ENCODE measurements at places on chromosomes 2 and 18.

DNA sequence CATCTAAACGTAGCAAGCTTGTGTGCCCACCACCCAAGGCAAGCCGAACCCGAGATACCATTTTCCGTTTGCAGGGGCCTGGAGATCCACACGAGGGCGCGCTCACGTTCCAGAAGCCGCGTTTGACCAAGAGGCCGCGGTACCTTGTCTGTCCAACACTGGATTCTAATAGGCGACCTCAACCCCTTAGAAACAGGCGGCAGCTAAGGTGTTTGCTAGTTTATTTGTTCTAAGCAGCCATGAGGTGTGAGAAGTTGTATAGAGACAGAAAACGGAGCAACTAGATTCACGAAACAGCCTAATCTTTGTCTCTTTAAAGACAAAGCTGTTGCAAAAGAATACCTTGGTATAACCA, 4.2 kb downstream of the HOXD11 start:
- DNase-seq, result no peak

GRCh38 chr2:60602828-60603532, 49.5 kb upstream of the BCL11A start:
- no peak for DNase-seq

- no peak for DNase-seq
Observed at GRCh38 chr2:23828986-23829385, 97.9 kb downstream of the ATAD2B start.

DNA sequence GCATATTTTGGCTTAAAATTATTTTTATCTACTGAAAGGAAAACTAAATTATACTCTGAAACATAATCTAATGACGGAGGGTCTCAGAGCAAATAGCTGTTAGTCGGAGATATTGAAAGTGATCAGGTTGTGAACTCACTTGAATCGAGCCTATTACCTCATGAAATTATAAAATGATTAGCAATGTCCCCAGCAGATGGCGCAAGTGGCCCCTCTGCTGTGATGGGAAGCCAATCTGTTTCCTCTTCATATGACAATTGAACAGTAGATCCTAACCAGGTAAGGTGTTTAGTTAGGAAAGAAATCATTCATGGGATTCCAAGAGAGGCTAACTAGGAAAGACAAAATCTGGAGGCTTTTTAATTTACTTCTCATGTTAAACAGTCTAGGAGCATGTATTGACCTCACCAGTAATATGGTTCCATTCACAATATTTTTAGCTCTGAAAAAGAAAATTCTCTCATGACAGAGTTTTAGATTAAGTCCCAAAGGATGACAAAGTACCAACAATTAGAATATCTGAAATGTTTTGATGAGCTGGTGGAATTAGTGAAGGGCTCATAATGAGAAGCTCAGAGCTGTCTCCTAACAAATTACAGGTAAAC, 29.9 kb upstream of the MPPE1 start:
- DNase-seq, result peak; percentile 60

DNA sequence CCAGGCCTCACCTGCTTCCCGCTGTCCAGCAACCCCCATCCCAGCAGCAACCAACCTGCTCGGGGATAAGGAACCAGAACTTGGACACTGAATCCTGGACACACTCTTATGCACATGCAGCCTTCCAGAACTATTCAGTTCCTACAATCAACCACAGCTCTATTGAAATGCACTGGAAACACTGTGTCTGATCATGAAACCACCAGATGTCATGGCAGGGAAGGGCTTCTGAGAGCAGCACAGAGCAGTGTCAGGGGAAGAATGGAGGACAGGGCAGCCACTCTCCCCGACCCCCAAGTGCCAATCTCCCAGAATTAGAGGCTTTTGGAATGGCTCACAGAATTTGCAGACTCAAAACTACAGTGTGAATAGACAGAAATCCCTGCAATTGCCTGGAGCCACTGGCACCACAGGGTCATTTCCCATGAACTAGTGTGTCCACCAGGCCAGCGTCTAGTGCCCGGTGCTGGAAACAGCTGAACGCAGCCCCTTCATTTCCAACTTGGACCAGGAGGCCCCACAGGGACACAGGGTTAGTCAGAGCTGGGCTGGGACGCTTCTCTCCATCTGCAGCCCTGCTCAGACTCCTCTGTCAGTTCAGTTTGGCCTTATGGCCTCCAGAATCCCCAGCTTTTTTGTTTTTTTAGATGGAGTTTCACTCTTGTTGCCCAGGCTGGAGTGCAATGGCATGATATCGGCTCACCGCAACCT, 25.5 kb downstream of the MRPL35 start:
- DNase-seq, result no peak

DNA sequence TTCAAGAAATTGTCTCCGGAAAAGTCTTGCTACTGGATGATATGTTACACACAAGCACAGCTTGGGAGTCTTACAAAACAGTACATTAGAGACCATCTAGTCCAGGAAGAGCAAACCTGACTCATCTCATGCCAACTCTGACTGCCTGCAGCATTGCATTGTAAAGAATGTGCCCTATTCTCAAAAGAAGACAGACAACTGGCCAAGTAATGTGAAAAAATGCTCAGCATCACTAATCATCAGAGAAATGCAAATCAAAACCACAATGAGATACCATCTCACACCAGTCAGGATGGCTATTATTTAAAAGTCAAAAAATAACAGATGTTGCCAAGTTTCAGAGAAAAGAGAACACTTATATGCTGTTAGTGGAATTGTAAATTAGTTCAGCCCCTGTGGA, 42.7 kb upstream of the GORASP2 start:
- DNase-seq, result no peak

GRCh38 chr2:122523981-122524380, 768.5 kb downstream of the TSN start:
- no peak for DNase-seq

GRCh38 chr2:68812251-68812650, 58.9 kb downstream of the BMP10 start:
- no peak for DNase-seq

DNA sequence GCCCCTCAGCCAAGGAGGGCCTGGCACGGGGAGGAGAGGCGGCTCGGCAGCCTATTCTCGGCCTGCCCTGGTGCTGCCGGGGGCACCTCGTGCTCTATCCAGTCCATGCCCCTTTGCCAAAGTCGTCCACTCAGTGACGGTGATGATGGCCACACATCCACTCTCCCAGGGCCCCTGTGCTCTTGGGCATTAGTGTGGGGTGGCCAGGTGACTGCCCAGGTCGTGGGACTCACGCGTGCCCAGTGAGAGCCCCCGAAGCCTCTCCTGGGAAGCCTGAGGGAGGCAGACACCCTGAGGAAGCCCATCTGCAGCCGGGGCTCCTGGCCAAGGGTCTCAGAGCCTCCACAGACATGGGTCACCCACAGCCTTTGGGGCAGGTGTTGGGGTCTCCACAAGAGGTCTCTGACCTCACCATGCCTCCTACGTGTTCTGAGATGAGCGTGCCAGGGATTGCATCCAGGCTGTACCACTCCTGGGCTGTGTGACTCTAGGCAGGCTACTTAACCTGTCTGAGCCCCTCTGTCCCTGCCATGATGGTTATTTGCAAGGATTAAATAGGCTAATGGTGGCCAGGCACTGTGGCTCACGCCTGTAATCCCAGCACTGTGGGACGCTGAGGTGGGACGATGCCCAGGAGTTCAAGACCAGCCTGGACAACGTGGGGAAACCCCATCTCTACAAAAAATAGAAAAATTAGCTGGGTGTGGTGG, 12.9 kb downstream of the RAMP1 start:
- DNase-seq, result no peak

DNA sequence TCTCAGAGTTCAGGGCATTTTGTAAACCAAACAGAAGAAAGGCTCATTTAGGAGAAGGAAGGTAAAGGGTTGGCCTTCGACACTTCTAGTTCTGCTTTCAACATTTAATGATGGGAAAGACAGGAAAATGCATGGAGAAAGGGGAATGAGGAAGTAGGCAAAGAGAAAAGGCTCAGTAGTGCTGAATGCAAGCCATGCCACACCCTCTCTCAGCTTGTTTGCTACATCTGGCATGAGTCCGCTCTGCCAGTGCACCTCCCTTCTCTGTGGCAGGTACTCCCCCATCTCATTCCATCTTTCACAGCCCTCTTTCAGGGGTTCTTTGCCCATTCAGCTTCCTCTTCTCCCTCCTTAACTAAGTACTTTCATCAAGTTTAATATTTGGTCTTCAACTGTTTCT, 120.9 kb upstream of the ITGB6 start:
- no peak for DNase-seq

- DNase-seq, result no peak
Observed at GRCh38 chr2:117086943-117087250, 727.6 kb upstream of the DDX18 start.

GRCh38 chr2:26519396-26520147, 41.6 kb upstream of the OTOF start:
- no peak for DNase-seq

- DNase-seq, result no peak
Observed at GRCh38 chr2:56444339-56444738, 260.5 kb downstream of the CCDC85A start.

DNA sequence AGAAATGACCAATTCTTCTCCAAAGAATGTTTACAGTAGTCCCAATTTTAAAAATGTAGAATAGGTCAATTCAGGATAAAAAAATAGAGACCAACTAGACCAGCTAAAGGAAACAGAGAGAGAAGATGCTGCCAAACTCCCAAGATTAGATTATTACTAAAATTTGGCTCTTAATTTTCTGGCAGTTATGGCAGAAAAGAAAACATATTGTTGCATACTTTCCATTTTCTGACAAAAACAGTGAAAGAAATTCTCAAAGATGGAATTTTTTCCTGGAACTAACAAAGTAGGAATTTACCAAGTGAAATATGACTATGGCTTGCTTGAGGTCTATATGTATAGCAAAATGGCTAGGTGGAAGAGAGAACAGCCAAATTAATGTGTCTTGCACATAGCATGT, 138.3 kb upstream of the STK17B start:
- DNase-seq, result no peak

GRCh38 chr2:215692387-215693079, 256.7 kb upstream of the FN1 start:
- DNase-seq, result no peak

DNA sequence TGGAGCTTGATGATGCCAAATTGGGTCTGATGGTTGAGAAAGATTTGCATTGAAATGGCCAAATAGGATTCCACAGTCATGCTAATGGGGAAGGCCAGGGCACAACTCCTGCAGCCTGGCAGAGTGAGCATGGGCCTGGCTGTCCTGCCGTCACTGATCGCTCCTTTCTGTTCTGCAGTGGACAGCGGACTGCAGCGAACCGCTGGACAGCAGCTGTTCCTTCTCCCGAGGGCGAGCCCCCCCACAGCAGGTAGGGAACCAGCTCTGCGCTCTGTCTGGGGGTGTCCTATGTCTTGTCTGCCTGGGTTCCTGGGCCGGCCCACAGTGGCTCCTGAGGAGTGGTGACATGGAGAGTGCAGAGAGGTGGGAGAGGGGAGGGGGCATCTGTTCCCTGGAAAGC, 97.6 kb downstream of the CTIF start:
- DNase-seq, result no peak

DNA sequence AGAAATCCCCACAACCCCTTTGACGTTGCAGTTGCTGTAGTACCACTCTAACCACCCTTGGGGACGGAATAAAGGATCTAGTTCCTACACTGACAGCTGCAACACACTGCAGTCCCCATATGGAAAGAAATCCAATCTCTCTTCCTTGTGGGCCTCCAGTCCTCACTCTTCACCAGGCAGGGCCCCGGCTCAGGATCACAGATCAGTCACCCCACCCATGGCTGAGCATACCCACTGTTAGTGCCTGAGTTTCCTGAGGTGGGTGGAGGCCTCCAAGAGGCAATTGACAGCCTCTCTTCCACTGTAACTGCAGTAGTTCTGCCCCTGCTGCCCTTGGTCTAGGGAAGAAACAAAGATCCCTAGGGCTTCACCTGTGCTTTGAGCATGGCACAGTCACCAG, 670.0 kb upstream of the CDH2 start:
- DNase-seq, result no peak
